ENCODE measurements at places on chromosomes 2 and 18.

GRCh38 chr2:118774458-118775133 lies 72.9 kb downstream of the EN1 start:
- no peak for DNase-seq

DNA sequence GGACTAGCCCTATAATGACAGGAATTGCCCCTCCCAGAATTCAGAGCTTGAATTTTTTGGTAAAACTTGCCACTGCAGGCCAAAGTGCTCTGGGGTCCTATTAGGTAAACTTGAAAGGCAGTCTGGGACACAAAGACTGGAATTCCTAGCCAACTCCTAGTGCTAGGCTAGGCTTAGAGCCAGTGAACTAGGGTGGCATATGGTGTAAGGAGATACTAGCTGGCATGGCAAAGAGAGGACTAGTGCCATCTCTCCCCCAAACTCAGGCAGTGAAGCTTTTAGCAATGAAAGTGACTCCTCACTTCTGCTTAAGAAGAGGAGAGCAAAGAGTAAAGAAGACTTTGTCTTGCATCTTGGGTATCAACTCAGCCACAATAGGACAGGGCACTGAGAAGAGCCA lies 410.5 kb upstream of the CNTNAP5 start:
- no peak for DNase-seq

DNA sequence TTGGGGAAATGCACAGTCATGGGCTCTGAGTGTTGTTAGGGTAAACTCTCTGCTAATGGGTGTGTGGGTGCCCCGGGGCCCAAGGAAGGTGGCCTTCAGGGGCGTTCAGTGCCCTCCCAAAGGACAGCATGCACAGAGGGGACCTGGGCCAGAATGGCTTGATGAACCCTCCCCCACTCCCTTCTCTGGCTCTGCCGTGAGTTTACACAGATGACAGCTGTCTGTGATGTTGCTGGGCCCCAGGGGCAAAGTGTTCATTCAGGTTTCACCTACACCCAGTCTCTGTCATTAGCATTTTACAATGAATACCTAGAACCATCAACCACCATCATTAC lies 3.2 kb downstream of the NPPC start:
- DNase-seq: no peak

GRCh38 chr2:120917886-120918285 lies 182.2 kb downstream of the GLI2 start:
- DNase-seq: no peak

DNA sequence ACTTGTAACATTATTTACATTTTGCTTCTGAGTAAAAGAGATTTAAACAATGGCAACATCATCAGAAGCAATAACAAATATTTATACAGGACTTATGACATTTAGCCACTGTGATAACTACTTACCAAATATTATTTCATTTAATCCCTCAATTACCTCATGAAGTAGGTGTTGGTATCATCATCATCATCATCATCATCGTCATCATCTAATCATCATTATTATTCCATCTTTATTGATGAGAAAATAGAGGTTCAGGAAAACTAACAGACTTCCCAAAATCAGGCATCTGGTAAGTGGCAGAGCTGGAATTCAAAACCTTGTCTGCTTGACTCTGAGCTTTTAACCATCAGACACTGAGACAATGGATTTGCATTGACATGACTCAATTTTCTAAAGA lies 204.4 kb downstream of the NCKAP5 start:
- no peak for DNase-seq

GRCh38 chr2:90207454-90208058 lies 1516.1 kb downstream of the RPIA start:
- no peak for DNase-seq

GRCh38 chr2:65402780-65403528 lies 29.4 kb downstream of the SPRED2 start:
- no peak for DNase-seq

GRCh38 chr2:82789851-82790205 lies 1669.3 kb downstream of the SUCLG1 start:
- no peak for DNase-seq

- DNase-seq: no peak
Measured at GRCh38 chr2:74688881-74689280, 34.8 kb downstream of the SEMA4F start.

DNA sequence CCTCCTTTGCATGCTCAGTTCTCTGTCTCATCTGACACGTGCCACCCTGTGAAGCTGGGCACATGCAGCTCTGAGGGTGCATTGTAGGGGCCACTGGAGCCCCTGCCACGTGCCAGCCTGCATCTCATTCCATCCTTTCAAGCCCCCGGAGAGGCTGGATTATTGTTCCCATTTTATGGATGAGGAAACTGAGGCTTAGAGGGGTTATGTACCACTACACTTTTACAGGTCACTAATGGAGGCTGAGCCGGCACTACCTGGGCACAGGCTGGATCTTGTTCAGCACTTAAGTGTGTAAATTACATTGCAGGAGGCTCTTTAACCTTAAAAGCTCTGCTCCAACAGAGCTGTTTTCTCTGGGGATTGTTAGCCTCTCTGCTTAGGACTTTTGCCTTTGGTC lies 47.5 kb downstream of the KCNIP3 start:
- DNase-seq: no peak

- DNase-seq: no peak
Measured at GRCh38 chr2:129895526-129896082, 83.9 kb upstream of the RAB6C start.

DNA sequence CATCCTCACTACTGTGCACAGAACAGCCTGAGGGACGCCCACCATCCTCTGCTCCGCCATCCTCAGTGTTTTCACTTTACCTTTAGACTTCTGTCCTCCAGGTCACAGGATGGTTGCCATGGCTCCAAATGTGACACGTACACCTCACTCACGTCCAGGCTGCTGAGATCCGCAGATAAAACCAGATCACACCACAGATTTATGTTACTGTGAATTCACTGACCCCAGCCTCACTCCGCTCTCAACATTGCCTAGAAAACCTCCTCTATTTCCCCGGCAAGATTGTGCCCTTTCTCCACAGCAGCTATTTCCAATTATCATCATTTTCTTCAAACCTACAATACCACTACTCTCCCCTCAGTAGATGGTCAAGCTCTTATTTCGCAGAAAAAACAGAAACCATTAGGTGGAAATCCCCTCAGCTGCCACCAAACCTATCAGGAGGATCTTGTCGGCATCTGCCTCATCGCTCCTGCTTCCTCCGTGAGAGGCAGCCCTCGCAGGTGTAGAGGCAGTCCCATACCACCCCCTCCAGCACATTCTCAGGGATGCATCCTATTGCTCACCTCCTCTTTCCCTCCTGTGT lies 49.8 kb upstream of the SLC1A4 start:
- DNase-seq: no peak

GRCh38 chr2:112048887-112049286 lies 6.2 kb upstream of the TMEM87B start:
- DNase-seq: no peak

DNA sequence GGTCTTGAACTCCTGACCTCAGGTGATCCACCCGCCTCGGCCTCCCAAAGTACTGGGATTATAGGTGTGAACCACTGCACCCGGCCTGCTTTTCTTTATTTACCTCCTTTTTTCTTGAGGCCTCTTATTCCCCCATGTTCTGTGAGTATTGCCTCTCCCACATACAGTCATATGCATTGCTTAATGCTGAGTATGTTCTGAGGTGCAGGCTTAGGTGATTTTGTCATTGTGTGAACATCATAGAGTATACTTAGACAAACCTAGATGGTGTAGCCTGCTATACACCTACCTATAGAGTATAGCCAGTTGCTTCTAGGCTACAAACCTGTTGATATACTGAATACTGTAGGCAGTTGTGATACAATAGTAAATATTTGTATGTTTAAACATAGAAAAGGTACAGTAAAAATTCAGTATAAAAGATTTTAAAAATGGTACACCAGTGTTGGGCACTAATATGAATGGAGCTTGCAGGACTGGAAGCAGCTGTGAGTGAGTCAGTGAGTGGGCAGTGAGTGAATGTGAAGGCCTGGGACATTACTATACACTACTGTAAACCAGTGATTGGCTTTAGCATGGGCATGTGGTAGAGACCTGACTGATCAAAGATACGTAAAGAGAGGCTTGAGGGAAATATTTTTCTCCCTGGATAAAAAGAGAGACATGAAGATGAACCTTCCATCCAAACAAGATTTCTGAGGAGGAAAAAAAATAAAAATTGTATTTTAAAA lies 17.6 kb downstream of the SLC39A10 start:
- no peak for DNase-seq

DNA sequence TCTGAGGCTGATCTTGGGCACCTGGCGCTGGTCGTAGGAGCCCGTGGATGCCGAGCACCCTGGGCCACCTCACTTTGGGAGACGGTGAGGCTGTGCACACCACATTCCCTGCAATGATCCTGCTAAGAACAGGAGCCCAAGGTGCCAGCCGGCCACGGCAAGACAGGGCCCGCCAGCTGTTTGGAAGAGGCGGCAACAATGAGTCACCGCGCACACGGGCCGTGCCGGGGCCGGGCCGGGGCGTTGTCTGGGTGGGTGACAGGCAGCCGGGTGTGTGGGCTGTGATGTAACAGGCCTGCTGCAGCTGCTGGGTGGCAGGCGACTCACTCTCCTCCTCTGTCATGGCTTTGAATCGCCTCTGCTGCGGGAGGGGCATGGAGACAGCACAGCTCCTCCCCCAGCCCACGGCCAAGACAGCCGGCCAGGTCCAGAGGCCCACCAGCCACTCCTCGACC lies 49.7 kb upstream of the ODC1 start:
- no peak for DNase-seq

GRCh38 chr18:56475250-56475649 lies 163.1 kb downstream of the TXNL1 start:
- DNase-seq: no peak

- DNase-seq: no peak
Measured at GRCh38 chr2:209348433-209348832, 75.4 kb upstream of the MAP2 start.

- no peak for DNase-seq
Measured at GRCh38 chr2:113118263-113118657, 9.1 kb upstream of the IL1RN start.

DNA sequence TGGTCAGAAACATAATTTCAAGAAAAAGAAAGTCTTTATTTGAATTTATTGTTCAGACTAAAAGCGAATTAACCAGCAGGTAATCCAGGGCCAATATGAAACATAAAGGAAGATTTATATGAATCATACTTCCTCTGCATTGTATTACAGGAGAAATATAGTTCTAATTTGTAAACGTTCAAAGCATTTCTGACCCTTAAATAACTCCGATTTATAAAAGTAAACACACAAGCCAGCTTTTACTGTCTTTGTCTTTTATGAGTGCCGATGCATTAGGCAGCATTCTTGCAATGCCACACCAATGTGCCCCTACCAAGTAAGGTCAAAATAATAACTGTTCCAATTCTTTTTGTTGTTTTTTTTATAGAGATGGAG lies 118.8 kb upstream of the RBBP8 start:
- DNase-seq: no peak

GRCh38 chr2:54029721-54030395 lies 59.1 kb upstream of the PSME4 start:
- DNase-seq: no peak

- DNase-seq: peak; percentile 52
Measured at GRCh38 chr2:6826081-6826913, 39.4 kb downstream of the CMPK2 start.

- DNase-seq: no peak
Measured at GRCh38 chr2:122543815-122544214, 788.4 kb downstream of the TSN start.

DNA sequence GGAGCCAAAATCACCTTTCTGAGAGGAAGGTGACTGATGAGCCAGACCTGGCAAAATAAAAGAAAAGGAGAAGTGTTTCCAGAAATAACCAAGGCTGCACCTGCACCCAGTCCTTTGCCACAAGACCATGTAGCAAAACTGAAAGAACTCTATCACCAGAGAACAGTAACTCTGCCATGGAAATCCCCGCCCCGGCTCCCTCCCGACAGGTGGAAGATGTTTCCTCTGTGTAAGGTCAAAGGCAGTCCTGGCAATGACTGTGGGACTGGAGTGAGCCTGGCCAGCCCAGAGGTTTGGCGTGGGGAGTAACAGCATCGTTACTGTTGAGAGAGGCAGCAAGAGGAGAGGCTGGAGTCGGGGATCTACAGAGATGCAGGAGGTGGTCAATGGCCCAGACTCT lies 42.3 kb downstream of the SPRED2 start:
- DNase-seq: peak; percentile 51

GRCh38 chr18:41464278-41464677 lies 490.8 kb upstream of the PIK3C3 start:
- DNase-seq: no peak

DNA sequence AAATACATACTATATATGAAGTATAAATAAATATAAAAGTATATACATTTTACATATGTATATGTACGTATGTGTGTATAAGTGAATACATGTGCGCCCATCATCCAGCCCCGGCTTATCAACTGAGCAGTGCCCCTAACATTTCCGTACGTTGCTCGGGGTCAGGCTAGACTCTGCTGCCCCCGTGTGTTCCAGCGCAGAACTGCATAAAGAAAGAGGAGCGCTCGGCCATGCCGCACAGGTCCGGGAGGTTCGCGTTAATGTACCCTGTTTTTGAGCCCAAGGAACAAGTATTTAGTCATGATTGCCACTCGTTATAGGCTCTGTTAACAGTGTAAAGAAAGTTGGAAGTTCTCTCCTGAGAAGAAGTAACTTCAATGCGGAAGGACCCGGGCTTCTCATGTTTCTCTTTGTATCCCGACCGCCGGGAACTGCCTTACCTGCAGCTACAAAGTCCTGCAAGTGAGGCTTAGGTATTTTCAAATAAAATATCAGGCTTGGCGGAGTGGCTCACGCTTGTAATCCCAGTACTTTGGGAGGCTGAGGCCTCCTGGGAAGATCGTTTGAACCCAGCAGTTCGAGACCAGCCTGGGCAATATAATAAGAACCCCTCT lies 55.7 kb downstream of the CD8B2 start:
- DNase-seq: peak; percentile 60

DNA sequence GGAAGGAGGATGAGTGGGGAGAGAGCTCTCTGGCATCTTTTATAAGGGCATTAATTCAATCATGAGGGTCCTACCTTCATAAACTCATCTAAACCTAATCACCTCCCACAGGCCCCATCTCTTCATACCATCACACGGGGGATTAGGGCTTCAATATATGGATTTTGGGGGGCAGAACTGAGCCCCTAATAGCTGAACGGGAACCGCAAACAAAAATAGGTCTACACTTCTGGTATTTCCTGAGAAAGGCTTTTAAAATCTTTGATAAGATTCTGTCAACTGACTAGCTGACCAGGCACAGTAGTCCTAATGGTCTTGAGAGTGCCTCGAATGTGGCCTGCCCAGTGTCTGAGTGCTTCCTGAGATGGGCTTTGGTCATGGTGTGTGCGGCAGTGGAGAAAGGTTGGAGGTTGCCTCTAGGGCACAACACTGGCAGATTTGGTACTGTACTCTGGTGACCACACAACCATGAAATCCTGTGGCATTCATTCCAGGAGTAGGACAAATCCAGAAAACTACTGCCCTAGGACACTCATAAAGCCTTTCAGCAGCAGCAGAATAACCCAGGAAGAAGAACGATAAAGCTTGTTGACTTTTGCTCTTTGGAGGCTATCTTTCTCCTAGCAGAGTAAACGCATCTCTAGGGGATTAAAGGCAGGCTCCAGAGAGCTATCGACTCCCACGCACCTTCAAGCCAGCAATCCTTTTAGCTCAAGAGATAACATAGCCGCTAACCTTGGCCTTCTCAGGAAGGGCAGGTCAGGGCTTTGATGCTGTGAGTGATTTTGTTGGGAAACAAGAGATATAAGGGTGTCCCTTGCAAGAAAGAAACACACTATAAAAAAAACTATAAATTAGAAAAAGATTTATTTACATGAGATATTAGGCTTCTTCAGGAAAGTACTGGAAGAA lies 12.3 kb upstream of the APOB start:
- DNase-seq: no peak

All from activated T-helper 1 cell treated with anti-CD3 and anti-CD28 coated beads, Interleukin-12 subunit alpha, Interleukin-12 subunit beta, Interleukin-2, Interleukin-4 antibody, amounts not matched to agents 30 ng/mL and 10 ng/mL and 1 ng/mL, durations not matched to agents 14 hours and 24 hours and 36 hours (primary cell).